Dermis blood vessel endothelial cell (primary cell): ENCODE measurements at places on chromosomes 4 and X.

DNA sequence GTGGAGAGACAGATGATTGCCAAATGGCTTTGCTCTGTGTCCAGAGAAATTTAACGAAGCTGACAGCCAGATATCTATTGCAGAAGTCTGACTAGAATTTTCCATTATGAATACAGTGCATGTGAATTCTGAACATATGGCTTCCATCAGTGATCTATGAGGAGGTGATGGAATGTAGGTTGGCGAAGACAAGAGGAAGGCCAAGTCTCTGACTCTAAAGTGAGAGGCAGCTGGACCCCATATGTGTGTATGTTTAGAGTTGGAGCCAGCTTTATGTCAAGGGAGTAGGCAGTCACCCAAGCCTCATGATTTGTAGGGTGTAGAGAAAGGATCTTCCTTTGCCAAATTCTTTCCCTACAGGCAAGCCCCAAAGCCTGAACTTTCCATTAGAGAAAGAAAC, 76.2 kb upstream of the TEX13D start:
- DNase-seq, result no peak

- no peak for DNase-seq
Observed at GRCh38 chrX:19089555-19090040, 32.7 kb downstream of the ADGRG2 start.

- DNase-seq, result no peak
Observed at GRCh38 chrX:31563792-31564191, 492.0 kb upstream of the FTHL17 start.

DNA sequence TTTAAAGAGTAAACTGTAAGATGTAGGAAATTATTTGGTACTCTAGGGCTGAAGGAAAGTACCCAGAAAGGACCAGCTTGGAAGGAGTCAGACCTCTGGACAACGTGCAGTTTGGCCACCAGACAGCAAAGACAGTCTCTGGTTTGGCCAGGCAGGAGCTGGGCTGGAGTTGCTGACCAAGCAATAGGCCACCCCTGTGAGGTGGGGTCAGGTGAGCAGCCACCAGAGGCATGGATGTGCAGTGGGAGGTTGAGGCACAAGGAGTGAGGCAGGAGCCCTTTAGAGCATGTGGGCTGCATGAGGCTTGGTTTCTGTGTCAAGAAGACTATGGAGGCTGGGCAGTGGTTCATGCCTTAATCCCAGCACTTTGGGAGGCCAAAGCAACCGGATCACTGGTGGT, 17.7 kb upstream of the MRFAP1 start:
- DNase-seq, result no peak

DNA sequence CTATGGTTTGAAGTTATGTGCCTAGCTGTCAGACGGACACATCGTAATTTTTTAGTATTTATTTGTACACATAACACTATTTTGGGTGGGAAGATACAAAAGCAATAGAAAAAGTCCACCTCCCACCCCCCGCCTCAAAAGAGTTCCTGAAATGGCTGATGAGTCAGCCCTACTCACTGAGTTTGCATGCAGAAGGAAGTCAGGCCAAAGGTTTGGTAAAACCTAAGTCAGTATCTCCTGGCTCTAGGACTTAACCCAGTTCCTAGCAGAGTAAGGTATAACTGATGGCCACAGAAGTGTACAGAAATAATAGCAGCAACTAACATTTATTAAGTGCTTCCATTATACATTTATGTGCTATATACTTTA, 2.9 kb upstream of the KLHL2 start:
- peak; percentile 38 for DNase-seq

DNA sequence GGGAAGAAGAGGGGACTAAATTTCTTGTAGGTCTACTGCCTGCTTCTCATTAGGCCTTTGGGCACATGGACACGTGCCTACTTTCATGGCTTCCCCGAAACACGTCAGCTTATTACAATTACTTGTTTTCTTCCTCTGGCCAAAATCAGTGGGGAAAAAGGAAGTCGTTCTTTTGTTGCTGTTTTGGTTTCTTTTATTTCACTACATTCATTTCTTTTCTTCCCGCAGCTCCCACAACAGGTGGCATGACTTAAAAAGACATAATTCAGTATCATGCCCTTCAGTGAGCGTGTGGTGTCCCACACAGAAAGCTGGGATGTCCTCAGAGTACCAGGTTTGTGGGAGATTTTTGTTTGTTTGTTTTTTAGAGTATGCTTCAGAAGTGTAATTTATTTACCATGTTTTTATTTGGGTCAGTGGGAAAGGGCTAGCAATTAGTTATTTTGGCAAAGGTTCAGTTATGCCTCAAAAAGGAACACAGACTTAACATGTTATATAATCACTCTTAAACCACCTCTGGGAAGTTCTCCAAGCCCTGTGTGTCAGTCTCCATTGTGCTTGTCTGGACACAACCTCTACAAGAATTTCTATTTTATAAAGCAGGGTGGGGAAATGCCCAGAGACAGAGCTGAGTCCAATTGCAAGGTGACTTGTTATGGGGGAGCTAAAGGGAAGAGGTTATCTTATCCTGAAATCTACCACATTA, 44.2 kb upstream of the SPRY1 start:
- peak; percentile 64 for DNase-seq

DNA sequence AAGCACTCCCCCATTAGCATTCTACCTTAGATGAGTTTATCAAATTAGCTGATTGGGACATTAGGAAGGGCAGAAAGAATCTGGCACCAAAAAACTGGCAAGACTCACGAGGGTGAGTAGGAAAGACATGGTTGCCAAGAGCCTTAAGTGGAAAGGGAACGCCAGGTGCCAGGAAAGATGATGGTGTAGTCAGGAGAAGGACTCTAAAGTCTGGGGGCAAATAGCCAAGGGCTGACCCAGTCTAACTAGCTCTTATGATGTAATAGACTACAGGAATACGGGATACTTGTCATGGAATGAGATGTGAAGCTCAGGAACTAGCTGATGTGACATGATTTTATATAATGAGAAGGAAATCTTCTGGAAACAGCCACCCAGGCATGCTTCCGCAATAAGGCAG, 94.8 kb downstream of the MBNL3 start:
- DNase-seq, result no peak

GRCh38 chr4:1982124-1983052, 26.4 kb downstream of the NELFA start:
- no peak for DNase-seq

GRCh38 chrX:152343306-152343705, 107.8 kb downstream of the GABRA3 start:
- DNase-seq, result no peak

GRCh38 chr4:106512706-106513105, 144.1 kb upstream of the GIMD1 start:
- no peak for DNase-seq

DNA sequence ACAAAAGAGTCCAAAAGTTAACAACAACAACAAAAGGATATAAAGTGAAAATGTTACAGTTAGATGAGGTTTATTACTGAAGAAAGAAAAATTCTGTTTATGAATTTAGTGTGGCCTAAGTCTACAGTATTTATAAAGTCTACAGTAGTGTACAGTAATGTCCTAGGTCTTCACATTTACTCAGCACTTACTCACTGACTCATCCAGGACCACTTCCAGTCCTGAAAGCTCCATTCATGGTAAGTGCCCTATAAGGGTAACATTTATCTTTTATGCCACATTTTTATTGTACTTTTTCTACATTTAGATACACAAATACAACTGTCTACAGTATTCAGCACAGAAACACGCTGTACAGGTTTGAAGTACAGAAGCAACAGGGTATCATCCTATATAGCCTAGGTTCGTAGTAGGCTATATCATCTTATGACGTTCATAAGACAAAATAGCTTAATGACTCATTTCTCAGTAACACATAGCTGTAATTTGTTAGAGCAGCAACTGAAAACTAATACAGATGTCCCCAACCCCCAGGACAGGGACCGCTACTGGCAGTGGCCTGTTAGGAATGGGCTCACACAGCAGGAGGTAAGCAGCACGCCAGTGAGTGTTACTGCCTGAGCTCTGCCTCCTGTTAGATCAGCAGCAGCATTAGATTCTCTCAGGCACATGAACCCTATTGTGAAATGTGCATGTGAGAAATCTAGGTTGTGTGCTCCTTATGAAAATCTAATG, 61.3 kb downstream of the CENPC start:
- DNase-seq, result no peak

DNA sequence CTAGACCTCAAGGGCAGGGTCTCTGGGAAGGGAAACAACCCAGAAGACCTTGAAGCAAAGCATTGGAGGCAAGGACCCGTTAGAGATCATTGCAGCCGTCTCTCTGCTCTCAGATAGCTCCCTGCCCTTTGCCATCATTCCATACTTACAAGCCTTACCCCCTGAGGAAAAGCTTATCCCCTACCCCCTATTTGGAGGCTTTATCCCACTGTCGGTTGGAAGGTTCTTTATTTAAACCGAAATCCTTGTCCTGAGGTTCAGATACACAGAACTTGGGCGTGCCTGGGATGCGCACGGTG, 84.4 kb downstream of the EFNB1 start:
- DNase-seq, result no peak

- no peak for DNase-seq
Observed at GRCh38 chr4:15658781-15659180, 3.6 kb upstream of the FBXL5 start.

- DNase-seq, result no peak
Observed at GRCh38 chr4:148192526-148192925, 249.7 kb downstream of the NR3C2 start.

DNA sequence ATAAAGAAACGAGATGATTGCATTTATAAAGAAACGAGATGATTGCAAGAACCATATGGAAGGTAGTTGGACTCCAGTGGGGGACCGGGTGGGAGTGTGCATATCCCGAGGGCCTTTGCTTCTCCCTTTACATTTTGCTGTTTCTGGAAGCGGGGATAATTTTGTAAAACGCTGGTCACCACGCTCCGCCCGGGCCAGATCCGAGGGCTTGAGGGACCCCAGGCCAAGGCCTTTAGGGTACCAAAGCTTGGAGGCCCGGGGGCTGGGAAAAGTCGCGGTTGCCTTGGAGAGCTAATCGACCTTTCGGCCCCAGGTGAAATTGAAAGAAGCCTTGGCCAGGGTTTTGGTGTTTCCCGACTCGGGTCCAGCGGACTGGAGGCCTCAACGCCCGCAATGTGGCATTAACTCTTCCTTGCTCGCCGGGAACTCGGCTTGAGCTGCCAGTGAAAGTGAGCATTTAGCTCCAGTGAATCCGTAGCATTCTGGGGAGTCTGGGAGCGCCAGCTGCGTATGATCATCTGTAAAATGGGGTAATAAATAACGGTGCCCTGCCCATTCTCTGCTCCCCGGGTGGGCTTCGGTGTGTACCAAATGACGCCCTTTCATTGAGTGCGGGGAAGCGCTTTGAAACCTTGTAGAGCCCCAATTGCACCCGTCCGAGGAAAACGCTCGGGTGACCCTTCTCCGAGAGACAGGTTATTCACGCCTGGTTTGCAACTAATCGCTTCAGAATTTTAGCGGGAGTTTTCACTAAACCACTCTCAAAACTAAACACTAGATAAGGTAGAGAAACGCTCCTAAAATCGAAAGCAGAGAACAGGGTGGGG, 4.5 kb downstream of the NKX3-2 start:
- DNase-seq, result no peak

- peak; percentile 75 for DNase-seq
Observed at GRCh38 chr4:94304365-94304971, 38.2 kb downstream of the HPGDS start.

DNA sequence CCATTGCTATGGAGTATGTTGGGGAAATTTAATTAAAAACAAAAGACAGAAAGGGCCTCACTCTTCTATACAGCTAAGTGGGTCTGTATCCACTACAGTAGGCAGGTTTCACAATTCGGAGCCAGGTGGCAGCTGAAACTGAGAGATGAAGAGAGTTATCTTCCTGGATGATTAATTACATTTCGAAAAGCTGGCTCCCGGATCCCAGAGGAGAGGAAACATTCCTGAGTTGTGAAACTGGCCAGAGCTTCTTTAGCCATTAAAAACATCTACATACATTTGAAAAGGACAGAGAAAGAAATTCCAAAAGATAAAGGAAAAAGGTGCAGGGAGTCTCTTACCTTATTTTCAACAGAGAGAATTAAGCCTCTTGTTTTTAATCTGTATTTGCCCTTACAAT, 15.5 kb upstream of the PDZD4 start:
- DNase-seq, result no peak

DNA sequence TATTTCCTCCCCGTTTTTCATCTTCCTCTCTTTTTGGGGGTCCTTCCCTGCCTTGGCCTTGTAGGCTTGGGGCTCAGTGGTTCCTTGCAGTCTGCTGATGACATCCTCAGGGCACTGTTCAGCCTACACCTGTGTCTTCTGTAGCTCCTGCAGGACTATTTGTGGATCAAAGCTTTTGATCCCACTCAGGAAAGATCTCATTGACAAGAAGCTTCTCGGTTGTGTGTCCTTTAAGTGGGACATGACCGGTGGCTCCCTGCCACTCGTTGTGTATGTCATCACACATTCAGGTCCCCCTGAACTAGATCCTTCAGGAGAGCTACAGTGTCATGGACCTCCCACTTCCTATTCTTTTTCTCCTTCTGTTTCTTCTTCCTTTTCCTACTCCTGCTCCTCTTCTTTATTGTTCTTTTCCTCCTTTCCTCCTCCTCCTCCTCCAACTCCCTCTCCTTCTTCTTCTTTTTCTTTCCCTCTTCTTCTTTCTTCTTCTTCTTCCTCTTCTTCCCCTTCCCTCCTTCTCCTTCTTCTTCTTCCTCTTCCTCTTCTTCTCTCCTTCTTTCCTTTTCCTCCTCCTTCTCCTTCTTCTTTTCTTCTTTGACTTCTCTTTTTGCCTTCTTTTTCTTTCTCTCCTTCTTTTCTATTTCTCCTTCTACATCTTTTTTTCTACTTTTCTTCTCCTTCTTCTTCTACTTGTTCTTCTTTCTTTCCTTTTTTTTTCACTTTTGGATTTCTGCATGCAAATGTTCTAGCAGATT, 67.8 kb downstream of the NBDY start:
- DNase-seq, result no peak

DNA sequence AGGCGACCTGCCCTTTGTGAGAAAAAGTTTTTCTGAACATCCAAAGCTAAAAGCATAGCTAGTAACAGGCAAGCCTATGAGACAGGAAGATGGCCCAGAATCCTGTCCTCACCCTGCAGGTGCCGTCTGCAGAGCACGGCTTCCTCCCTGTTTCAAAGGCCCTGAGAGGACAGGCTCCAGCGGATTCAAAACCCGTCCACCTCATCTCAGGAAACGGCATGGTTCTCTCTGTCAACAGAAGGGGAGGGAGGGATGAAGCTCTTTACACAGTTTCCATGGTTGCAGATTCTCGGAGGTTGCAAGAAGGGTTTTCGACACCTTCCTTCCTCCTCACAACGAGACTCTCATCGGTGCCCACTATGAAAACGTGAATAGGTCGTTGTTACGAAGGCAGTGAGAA, 8.3 kb downstream of the PPP2R3B start:
- DNase-seq, result no peak

GRCh38 chr4:89247951-89248350, 59.6 kb downstream of the GPRIN3 start:
- DNase-seq, result no peak

- no peak for DNase-seq
Observed at GRCh38 chr4:168188754-168189153, 96.4 kb downstream of the ANXA10 start.

- DNase-seq, result peak; percentile 89
Observed at GRCh38 chr4:7987148-7987989, 47.7 kb upstream of the AFAP1 start.
